ENCODE measurements at places on chromosomes 3 and 15. TPM values are rescaled to one million over a fixed set of nuclear protein-coding genes. Genes with fewer than 3 reads are reported as not detected.

DNA sequence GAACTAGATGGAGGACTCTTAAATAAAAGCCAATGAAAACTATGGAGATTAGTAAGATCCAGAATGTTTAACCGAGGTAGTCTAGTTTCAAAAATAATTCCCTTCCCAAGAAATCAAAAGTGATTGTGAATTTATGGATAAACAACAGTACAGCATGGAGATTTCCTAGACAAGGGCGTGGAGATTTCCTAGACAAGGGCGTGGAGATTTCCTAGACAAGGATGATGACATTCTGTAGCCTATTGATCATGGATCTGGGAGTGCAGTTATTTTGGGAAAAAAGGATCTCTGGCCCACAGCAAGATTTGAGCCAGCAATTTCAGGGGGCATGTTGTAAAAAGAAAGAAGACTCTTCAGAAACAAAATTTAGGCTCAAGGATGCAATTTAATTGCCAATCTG is 175.3 kb downstream of the RAP2B start:
- no peak for DNase-seq

GRCh38 chr3:126423191-126424038 is 28.7 kb downstream of the CFAP100 start:
- DNase-seq: no peak

DNA sequence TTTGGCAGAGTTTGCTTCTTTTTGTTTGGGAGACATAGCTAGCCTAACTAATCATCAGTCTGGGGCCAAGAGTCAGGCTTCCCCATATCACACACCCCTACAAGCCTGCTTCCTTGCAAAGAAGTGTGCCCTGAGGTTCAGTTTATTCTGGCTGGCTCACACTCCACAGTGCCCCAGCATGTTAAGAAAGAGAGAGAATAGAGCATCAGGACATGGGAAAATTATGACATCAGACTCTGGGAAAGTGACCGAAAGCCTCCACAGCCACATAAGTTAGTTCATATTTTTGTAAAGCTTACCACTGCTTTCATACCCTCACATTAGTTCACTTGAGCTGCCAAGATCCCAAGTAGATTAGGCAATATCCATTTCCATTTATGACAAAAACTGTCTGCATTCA is 63.0 kb upstream of the CFAP161 start:
- DNase-seq: no peak

DNA sequence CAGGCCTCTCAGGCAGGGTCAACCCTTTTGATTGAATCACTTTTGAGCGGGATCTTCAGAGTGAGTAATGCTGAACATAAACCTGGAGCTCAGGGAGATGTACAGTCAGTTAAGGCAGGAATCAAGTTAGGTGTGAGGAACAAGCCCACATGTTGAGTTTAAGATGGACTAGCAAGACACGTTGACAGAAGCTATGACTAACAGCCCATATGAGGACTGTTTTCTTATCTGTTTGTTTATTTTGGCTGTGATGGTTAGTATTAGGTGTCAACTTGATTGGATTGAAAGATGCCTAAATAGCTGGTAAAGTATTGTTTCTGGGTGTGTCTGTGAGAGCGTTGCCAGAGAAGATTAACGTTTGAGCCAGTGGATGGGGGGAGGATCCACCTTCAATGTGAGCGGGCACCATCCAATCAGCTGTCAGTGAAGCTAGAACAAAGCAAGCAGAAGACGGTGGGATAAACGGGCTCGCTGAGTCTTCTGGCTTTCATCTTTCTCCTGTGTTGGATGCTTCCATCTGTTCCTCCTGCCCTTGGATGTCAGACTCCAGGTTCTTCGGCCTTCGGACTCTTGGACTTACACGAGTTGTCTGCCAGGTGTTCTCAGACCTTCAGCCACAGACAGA is 232.3 kb upstream of the STAC start:
- no peak for DNase-seq

- DNase-seq: no peak
These were observed 10.7 kb downstream of the UBE2E2 start for GRCh38 chr3:23213813-23214212.

- DNase-seq: no peak
These were observed 63.2 kb downstream of the ASTE1 start for GRCh38 chr3:130963444-130963843.

DNA sequence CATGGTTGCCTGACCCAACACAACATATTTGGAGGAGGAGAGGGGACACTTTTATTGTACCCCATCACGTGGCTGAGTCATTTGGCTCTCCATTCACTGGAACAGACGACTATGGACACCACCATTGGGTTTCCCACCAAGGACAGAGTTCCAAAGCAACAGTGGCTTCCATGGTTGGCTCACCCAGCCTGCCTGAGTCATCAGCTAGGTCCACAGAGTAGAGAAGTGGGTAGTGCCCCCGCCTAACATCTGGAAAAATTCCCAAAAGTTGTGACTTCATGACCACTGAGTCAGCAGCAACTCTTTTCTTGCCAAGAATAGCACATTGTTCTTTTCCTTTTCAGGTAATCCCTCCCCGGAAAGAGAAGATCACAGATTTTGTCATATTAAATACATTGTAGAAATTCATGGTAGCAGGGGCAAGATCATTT is 3.0 kb upstream of the PPP1R2 start:
- no peak for DNase-seq

GRCh38 chr3:123658852-123659206 is 74.0 kb upstream of the HACD2 start:
- DNase-seq: no peak

GRCh38 chr3:140842984-140843649 is 98.5 kb upstream of the SLC25A36 start:
- DNase-seq: no peak

Gene GREM1
- polyA plus RNA-seq: 0.21 TPM

DNA sequence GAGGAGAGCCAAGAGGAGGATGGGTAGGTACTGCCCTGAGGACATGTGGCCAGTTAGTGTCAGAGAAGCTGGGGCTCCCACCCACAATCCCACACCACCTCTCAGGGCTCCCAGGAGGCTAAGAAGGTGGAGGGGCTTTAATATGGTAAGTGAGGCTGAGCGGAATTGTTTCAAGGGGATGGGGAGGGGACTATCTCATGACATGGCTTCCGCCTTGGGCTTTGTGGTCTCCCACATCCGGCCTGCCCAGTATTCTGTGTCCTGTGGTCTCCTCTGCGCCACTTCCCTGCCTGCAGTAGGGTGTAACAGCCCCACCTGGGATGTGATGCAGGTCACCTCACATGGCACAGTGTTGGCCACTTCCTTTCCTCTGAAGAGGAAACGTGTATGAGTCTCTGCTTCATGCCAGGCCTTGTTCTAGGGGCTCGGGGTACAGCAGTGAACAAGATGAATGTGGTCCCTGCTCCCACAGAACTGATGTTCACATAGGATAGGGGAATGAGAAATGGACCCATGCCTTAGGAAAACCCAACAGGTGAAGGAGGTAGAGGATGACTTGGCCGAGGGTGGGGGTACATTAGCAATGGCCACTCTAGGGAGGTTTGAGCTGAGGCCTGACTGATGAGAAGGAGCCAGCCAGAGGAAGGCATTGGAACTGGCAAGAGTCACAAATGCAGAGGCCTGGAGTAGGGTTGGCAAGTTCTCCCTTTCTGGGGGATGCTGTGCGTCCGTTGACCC is 3.2 kb downstream of the NEIL1 start:
- no peak for DNase-seq

- DNase-seq: no peak
These were observed 85.9 kb upstream of the PLXNA1 start for GRCh38 chr3:126896968-126897367.

- DNase-seq: no peak
These were observed 315.1 kb upstream of the CBLB start for GRCh38 chr3:106183762-106184391.

GRCh38 chr3:43001094-43001553 is 22.0 kb downstream of the GASK1A start:
- DNase-seq: peak; percentile 68

Gene MOBP
- 0.04 TPM for polyA plus RNA-seq

Gene MESP2
- 0.37 TPM for polyA plus RNA-seq

DNA sequence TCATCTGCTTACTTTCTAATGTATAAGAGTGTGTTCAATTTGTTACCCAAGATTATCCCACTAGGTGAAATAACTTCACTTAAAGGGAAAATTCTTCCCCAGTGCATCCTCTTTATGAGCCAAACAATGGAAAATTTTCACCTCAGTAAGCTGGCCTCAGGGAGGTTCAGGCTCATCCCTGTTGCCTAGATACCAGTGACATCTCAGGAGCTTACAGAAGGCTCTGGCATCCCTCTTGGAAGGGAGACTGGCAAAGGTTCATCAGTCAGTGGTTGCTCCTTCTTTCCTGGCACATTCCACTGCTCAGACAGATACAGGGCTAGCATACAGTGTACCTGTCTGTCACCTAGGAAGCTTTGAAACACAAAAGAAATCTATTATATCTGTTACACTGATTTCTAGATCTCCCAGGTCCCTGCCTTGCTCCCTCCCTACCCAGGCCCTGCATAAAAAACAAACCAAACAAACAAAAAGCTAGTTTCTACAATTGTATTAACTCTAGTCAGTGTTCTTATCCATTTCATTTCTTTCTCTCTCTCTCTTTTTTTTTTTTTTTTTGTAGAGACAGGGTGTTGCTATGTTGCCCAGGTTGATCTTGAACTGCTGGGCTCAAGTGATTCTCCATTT is 1.7 kb downstream of the IP6K2 start:
- no peak for DNase-seq

- DNase-seq: no peak
These were observed 41.2 kb upstream of the ADAMTS9 start for GRCh38 chr3:64728994-64729393.

DNA sequence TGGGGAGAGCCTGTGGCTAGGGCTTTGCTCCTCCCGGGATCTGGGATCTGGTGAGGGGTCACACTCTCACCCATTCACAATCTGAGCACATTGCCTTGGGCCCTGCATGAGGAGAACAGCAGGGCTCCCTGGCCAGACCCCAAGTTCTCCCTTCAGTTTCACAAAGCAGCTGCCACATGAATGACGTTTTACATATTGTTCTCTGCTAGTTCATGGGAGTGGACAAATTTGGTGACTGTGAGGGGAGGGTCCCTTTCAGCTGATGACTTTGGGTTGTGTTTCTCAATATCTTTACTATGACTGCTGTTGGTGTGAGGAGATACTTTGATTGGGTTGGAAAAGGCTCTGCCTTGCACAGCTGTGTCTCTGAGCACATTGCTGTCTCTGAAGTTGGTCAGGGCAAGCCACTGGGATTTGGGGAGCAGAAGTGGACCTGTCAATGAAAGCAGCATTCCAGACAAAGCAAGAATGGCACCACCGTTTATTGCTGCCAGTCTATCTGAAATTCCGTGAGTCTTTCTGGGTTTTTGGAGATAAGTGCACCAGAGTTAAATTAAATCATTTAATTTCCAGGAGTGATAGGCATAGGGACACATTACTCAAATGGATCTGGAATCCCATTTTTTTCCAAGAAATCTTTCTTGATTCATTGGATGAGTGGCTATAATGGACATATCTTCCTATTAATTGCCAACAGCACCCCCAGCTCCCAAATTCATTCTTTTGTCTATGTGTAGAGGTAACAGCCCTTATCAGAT is 10.3 kb downstream of the TIMP4 start:
- DNase-seq: no peak

Data from left renal pelvis (tissue), 4 donors.